Right forelimb (tissue), 1 donor: ENCODE measurements at places on chromosomes 7 and 10.

- no peak for DNase-seq
Measured at GRCh38 chr7:24971333-24972165, 8.4 kb downstream of the OSBPL3 start.

DNA sequence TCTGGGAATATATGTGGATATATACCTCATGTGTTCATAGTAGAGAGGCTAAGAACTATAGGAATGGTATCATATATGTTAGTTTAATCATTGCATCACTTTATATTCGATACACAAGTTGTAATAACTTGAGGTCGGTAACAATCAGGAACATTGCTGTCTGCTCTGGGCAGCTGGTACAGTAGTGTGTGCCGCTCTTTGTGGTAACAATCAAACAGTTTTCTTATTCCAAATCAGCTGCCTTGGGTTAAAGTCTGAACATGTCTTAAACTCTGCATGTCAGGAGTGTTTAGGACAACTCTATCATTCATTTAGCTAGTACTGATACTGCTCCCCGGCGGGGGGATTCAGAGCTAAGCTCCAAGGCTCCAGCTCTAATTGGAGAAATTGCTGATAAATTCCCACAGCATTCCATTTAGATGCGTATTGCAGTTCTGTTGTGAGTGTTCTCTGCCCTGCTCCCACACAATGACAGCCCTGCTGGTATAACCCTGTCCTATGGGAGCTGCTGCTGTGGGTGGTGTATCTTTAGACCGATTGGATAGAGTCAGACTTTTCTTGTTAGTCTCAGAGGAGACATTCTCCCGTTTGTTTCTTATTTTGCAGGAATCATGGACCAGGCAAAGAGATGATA, 707.5 kb upstream of the FZD8 start:
- DNase-seq, result no peak

- DNase-seq, result no peak
Measured at GRCh38 chr7:12062062-12062461, 149.0 kb upstream of the TMEM106B start.

GRCh38 chr10:72542396-72542815, 83.5 kb downstream of the MICU1 start:
- DNase-seq, result no peak

DNA sequence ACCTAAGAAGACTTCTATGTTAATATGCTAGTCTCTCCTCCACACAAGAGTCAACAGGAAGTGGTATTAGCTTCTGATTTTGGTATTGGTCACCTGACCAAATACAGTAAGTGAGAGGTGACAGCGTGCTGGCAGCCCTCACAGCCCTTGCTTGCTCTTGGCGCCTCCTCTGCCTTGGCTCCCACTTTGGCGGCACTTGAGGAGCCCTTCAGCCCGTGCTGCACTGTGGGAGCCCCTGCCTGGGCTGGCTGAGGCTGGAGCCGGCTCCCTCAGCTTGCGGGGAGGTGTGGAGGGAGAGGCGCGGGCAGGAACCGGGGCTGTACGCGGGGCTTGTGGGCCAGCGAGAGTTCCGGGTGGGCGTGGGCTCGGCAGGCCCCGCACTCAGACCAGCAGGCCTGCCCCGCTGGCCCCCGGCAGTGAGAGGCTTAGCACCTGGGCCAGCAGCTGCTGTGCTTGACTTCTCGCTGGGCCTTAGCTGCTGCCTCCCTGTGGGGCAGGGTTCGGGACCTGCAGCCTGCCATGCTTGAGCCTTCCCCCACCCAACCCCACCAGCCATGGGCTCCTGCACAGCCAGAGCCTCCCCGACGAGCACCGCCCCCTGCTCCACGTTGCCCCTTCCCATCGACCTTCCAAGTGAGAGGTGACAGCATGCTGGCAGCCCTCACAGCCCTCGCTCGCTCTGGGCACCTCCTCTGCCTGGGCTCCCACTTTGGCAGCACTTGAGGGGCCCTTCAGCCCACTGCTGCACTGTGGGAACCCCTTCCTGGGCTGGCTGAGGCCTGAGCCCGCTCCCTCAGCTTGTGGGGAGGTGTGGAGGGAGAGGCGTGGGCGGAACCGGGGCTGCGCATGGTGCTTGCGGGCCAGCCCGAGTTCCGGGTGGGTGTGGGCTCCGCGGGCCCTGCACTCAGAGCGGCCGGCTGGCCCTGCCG, 4.2 kb upstream of the ACSL5 start:
- no peak for DNase-seq

- no peak for DNase-seq
Measured at GRCh38 chr10:35208949-35209613, 82.4 kb downstream of the CREM start.
